NCI-H774 (cell line): ENCODE measurements at places on chromosomes 6 and 20.

DNA sequence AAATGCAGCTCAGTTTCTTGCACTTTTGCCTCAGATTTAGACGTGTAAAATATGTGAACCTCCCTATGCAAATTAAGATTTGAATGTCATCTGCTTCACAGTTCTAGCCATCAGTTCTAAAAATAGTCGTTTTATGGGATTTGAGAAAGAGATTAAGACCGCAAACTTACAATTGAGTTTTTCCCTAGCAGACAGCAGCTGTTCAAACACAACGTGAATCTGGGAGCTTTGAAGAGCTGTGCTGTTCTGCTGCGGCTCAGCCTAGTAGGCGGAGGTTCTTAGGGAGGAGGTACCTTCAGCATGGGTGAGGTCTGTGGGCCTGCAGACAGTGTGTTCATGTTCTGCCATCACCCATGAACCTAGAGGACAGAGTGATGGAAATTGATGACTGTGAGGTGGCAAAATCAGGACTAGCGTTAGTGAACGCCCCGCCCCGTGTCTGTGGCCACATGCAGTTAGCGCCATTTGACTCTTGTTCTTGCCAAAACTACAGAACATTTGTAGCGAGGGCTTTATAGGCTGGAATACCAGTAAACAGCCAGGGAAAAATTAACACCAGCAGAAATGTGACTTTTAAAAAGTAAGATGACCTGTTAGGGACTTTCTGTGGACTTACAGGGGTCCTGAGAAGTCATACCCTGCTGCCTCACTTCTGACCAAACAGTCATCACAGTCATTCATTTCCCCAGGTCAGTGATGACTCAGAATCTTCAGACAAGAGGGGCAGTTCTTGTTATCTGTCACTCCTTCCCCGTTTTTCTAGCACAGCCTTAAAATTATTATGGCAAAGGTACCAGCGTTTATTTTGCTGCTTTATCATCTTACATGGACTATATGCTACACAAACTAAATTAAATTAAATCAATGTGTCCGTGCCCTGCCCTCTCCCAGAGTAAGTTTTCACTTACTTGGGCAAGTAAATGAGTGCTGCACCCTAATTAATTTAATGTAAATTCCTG lies 84.3 kb upstream of the TMEM181 start:
- peak; percentile 97 for DNase-seq

DNA sequence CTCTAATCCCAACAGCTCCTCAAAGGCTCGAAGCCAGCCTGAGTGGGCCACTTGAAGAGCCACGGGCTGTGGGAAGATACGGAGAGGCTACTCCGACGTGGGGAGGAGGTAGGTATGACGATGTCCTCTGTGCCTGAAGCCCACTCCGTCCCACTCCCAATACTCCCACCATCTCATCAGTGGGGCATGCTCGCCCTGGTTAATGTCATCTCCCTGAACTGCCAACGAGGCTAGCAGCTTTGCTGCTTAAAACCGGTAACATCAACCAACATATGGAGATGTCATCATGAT lies 11.1 kb downstream of the NRN1 start:
- no peak for DNase-seq

GRCh38 chr20:58886546-58886945 lies 34.0 kb downstream of the GNAS start:
- no peak for DNase-seq

GRCh38 chr6:119669221-119669620 lies 319.7 kb upstream of the MAN1A1 start:
- no peak for DNase-seq

GRCh38 chr6:120924214-120924613 lies 410.1 kb downstream of the TBC1D32 start:
- DNase-seq, result no peak

GRCh38 chr6:106501960-106502371 lies 127.3 kb downstream of the RTN4IP1 start:
- no peak for DNase-seq

GRCh38 chr6:26385734-26386125 lies 2.8 kb downstream of the BTN2A2 start:
- no peak for DNase-seq

DNA sequence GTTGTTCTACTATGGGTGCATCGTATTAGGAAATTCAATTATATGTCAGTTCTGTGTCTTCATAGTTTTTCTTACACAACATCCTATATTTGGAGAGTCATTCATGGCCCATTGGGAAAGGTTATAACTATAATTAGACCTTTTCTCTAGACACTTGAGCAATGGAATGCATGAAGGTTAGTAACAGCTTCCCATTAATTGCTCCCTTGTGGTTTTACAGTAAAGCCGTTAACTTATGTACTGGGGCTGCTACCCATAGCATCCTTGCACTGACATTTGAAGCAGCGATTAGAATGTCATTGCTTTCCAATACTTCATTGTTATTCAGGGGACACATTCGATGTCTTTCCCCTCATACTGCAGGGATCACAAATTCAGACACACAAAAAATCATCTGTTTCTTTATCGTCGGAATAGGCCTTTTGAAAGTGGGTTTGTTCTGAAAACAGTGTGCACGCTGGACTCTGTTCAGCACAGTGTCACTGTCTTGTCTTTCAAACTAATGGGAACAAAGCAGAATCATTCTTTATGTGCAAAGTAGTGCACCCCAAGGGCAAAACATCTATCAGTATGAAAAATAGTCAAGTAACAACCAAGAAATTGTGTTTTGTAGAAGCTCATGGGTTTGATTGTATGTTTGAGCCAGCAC lies 634.3 kb upstream of the MAP3K7 start:
- no peak for DNase-seq

DNA sequence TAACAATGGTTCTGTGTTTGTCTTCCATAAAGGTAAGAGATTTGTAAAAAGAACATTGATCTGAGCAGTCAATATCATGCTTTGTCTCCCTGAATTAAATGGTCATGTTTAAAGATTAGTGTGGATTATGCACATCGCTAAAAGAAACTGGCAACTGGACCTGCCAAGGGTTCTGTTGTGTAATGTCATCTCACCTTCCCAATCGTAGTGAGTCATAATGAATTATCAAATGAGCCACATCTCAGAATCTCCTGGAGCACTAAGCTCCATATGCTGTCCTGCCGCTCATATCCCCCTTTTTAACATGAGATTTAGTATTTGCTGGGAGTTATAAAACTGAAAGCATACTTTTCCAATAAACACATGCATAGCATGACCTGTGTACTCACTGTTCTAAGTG lies 187.0 kb upstream of the OPRM1 start:
- DNase-seq, result no peak

GRCh38 chr6:37648465-37649330 lies 49.0 kb downstream of the MDGA1 start:
- no peak for DNase-seq

- DNase-seq, result no peak
Measured at GRCh38 chr20:6057691-6058090, 3.8 kb upstream of the LRRN4 start.

GRCh38 chr6:16256781-16257180 lies 18.4 kb downstream of the GMPR start:
- no peak for DNase-seq

- DNase-seq, result no peak
Measured at GRCh38 chr6:134026597-134026996, 25.8 kb downstream of the SLC2A12 start.

- no peak for DNase-seq
Measured at GRCh38 chr6:110874880-110875547, 429 bp downstream of the AMD1 start.

GRCh38 chr6:106973018-106973835 lies 1.3 kb downstream of the CD24 start:
- peak; percentile 64 for DNase-seq

- no peak for DNase-seq
Measured at GRCh38 chr6:25130518-25130917, 148.7 kb upstream of the CARMIL1 start.

GRCh38 chr6:21375151-21376116 lies 218.1 kb upstream of the SOX4 start:
- no peak for DNase-seq

DNA sequence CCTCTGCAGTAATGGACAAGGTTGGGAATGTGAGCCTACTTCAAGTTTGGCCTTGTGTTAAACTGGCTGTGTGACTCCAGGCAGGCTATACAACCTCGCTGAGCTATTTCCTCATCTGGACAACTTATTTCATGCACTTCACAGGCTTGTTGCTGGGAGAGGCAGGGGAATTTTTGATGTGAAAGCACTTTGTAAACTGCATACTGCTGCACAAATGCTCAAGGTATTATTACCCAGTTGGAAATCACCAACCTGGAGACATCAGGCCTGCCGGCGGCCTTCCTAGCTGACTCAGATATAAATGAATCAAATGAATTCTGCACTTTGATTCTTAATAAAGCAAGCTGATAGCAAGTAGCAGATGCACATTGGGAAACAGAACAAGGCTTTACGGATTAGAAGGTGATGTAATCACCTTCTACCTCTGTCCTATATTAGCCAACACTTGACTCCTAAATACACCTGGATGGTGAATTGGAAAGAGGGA lies 10.1 kb downstream of the JARID2 start:
- no peak for DNase-seq

- DNase-seq, result no peak
Measured at GRCh38 chr20:2942439-2942838, 69.2 kb downstream of the PTPRA start.

DNA sequence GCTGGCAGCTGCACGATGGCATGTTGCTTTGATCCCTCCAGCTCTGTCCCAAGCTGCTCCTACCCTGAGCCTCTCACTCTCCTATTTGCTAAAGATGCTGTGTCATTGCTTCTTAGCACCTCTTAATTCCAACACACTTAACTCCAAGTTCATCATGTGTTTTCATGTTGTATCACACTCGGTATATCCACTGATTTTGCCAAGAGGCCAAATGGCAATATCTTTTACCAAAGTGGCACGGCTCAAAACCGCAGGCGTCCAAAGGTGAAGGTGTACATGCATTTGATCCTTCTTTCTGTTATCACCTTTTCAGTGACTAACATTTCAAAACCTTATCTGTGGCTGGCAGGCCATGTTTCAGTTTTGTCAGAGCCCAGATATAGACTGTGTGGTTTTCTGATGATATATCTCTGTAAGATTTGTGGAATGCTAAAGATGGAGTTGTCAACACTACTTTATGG lies 217.0 kb downstream of the TBX18 start:
- DNase-seq, result no peak

- no peak for DNase-seq
Measured at GRCh38 chr20:32823737-32824588, 4.2 kb downstream of the MAPRE1 start.

- DNase-seq, result no peak
Measured at GRCh38 chr6:31446481-31446880, 43.1 kb downstream of the MICA start.

- DNase-seq, result no peak
Measured at GRCh38 chr6:32439139-32439538, 548 bp upstream of the HLA-DRA start.

DNA sequence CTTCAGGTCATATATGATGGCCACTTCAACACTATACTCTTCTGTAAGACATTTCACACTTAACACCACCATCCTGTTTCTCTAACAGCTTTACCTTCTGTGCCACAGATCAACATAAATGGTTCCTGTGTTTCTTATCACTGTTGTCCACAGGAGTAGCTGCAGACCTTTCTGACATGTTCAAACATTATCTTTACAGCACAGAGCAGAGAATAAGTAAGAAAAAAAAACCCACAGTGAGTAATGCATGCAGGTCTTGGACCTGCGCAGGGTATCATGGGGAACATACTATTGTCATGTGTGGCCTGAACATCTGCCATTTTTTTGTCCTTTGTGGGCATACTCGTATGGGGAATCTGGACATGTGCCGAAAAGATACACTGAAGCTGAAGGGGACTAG lies 161.9 kb downstream of the KIF16B start:
- DNase-seq, result no peak
